ENCODE measurements at places on chromosomes 16 and 17.
A peak's percentile ranks its signal among the peaks of the same experiment; 100 is the strongest.

DNA sequence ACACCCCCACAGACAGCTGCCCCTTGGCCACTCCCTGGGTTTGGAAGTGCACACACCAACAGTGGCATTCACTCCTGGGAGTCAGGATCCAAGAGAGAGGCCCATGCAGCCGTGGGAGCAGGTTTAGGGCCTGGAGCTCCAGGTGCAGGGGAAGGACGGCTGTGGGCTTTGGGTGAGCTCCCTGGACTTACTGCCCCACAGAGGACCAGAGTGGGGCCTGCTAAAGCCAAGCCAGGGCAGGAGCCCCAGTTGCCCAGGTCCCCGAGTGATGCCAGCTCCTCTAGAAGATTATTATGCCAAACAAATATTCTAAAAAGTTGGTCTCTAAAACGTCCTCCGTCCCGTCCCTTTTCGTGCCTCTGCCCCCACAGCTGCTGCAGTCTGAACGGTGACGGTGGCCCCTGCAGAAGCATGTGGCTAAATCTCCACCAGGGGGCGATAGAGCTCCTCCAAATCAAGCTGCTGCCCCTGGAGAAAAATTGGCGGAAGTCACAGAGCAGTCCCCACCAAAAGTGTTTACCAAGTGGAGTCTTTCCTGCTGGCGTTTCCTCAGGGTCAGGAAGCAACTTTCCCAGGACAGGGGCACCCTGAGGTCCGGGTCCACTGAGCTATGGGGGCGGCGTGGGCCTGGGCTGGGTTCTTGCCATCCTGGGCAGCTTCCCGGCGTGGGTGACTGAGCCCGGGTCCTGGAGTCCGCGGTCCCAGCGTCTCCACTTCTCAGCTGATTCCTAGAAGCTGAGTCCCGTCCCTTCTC, 4.2 kb downstream of the ARMC7 start:
- DNase-seq: peak; percentile 86

DNA sequence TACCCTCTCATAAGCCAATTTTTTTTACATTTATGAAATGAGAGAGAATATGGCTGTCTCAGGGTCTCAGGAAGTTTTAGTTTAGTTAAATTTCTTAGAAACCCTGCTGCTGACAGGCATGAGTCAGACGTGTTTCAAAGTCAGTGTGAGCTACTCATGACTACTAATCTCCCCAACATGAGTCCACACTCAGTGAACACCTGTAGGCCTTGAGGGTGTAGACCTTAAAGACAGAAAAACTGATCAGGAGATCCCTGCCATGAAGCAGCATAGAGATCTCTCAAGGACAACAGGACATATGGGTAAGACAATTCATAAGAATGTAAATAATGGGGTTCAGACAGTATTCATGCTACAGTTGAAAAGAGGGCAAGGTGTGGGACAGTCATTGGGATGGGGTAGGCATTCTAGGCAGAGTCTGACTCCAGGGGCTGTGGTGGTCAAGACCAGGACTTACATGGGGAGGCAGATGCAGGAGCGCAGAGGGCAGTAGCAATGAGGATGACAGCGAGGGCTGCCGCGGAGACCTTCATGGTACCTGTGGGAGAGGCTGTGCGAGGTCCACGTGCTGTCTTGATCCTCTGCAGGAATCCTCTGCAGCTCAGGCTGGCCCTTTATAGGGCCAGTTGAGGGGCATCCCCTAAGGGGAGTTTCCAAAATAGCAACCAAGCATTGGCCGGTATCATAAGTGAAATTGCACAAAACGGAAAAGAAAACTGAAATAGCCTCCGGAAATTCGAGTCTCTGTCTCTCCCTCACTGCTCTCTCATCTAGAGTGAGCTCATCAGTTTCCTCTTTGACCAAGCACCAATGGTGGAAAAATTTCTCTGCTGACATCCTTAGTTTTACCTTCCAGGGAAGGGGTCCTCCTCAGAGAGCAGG, at the start of gene CCL5:
Gene CCL5 (minus strand): TSS at position 588 of the 882 bp plus-strand sequence.
- peak; percentile 88 for DNase-seq

GRCh38 chr16:63890081-63890480, 1231.8 kb downstream of the CDH11 start:
- no peak for DNase-seq

DNA sequence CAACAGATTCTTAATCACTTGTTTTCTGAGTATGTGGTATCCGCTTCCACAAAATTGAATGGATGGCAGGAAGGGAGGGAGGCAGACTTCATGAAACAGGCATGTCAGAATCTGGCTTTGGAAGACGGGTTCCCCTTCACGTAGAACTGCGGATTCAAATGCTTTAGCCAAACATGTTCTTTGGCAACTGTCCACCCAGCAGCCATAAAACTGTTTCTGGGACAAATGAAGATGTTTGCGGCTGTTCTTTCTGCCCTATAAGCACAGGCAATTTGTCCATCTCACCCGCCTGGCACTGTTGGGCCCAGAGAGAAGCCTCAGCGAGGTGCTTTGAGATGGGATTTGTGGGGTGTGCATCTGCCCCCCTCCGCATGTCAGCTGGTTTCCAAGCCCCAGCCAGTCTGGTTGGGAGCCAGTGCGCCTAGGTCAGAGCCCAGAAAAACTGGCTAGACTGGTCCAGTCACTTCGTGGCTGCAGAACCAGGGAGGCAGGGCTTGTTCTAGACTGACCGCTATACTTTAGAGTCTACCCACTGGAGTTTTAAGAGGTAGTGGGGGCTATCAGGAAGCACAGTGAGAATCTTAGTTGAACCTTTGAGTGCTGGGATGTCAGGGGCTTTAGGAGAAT, 6.3 kb downstream of the CRHR1 start:
- DNase-seq: no peak

DNA sequence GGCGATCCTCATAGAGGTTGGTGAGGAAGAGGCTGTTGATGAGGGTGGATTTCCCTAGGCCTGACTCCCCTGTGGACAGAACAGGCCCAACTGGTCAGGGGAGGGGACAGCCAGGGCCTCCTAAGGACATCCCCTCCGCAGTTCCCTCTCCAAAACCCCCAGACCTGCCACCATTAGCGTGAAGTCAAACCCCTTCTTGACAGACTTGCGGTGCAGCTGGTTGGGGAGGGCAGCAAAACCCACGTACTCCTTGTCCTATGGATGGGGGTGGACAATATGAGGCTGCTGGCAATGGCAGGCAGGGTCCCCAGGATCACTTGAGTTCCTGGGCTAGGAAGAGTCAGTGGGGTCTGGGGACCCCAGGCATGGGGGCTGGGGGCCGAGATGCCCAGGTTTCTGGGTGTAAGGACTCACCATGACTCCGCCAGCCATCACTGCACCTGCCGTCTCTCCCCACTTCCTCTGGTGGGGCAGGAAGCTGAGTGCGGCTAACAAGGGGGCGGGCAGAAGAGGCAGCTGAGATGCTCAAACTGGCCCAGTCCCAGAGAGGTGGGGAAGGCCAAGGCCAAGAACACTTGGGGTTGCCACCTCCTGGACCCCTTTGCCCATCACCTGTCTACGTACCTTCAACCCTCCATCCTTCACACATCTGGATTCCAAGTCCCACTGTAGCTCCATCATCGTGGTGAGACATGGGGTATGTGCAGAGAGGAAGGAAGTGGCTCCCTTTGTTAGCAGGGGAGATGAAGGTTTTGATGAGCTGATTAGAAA, at the start of gene SEPTIN1:
Gene SEPTIN1 (minus strand): TSS at position 451 of the 771 bp plus-strand sequence. CDS start 19 bp downstream, at position 432.
- peak; percentile 72 for DNase-seq

- no peak for DNase-seq
Observed at GRCh38 chr16:23663918-23664317, 14.8 kb upstream of the PLK1 start.

DNA sequence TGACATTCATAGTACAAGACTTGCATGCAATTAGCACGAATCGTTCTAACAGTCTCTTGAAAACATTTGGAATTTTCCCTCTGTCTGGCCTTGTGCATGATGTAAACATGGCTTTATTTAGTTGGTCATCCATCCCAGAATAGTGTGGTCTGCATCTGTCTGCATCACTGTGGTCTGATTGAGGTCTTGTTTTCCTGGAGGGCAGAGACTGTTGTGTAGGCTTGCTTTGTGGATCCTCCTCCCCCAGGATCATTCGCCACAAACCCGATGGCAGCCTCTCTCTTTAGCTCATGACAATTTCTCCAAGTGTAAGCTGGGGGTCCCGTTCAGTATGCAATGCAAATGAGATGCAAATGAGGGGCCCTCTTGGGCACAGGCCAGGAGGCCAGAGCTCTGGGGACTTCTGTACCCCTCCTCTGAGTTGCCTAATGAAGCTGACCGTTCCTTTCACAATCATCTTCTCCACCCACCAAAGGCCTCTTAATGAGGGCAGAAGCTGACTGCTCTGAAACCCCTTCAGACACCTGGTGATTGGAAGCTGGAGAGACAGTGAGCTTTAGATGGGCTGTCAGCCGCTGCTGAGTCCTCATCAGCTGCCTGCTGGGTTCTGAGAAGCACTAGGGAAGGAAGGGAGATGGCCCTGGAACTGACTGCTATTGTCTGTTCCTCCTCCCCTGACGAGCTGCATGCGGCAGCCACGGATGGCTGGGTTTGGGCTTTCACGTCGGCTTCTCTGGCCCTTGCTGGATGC, 201.2 kb upstream of the CACNG3 start:
- no peak for DNase-seq

GRCh38 chr17:76265624-76266243, 586 bp downstream of the UBALD2 start:
- DNase-seq: no peak

GRCh38 chr17:31544186-31544585, 152.7 kb downstream of the RAB11FIP4 start:
- no peak for DNase-seq

- DNase-seq: no peak
Observed at GRCh38 chr17:61366076-61366714, 33.4 kb upstream of the TBX2 start.
